ENCODE measurements at places on chromosomes 7 and 10.

DNA sequence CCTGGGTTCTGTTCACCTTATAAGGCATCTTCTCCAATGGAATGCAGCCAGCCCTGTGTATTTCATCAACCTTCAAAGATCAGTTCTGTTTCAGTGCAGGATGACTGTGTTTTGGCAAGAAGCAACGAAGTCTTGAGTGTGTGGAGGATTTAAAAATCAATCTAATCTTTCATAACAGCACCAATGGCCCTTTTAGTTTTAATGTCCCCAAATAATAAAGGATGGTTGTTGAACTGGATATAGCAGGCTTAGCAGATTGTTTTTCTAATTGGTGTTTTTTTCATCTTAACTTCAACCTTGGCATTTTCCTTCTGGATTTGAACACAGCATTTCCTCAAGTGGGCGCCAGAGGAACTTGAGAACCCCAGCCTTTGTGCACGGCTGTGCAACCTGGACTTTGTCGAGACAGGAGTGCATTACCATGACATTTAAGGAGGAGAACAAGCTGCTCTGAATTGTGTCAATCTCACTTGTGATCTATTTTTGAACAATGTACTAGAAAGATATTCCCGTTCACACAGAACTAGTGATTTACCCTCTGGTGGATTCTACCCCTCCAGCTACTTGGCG lies 313.3 kb upstream of the AKR1E2 start:
- DNase-seq = no peak

DNA sequence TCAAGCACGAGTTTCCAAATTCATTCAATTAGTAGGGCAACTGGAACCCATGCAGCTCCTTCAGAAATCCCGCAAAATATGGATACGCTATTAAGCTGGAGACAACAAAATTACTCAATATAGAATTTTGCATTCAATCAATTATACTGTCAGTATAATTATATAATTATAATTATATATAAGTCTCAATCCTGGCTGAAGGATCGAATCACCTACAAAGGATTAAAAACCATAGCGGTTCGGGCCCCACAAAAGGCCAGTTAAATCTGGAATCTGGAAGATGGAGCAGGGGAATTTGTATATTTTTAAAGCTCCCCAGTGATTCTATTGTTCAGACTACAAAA lies 55.7 kb downstream of the FHIP2A start:
- no peak for DNase-seq

- no peak for DNase-seq
Observed at GRCh38 chr7:9608560-9608959, 1175.2 kb downstream of the NXPH1 start.

DNA sequence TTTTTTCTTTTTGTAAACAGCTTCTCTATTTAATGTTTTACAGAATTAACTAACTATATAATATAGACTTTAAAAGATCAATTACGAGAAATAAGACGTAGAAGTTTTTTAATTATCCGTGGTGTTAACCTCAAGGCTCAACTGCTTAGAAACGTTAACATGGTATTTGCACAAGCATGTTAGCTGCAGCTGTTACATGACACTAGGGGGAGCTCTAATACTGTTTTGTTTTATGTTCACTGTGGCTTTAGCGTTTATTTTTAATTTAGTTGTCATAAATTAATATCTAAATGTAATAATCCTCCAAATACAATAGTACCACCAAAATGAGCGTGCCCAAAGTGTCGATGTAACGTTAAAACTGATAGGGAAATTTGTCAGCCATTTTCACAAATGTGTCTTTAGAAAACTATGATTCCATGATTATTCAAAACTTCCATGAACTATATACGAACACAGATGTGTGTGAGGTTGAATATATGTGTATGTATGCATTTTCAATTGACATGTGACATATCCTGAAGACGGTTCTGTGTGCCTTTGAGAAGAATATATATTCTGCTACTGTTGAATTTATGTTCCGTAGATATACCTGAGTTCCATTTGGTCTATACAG lies 828.8 kb upstream of the MBL2 start:
- DNase-seq = no peak

DNA sequence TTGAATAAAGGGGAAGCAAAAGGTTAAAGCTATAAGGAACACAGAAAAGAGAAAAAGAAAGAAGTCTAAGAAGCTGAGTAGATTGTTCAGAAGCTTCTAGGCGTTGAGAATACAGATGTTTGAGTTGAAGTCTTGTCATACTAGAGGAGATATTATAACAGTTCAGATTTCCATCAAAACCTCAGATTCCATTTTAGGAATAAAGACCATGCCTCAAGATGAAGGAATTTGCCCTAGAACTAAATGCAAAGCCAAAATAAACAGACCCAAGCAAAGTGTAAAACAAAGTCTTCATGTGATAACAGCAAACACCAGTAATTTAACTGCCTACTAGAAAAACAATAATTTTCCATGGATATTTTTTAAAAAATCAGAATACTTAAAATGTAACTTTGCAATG lies 476.5 kb upstream of the POT1 start:
- no peak for DNase-seq

DNA sequence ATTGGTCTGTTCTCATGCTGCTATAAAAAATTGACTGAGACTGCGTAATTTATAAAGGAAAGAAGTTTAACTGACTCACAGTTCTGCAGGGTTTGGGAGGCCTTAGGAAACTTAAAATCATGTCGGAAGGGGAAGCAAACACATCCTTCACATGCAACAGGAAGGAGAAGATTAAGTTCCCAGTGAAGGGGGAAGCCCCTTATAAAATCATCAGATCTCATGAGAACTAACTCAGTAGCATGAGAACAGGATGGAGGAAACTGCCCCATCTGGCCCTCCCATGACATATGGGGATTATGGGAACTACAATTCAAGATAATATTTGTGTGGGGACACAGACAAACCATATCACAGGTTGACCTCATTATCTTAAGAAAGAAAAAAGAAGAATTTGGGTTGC lies 134.5 kb downstream of the PPP1R3A start:
- DNase-seq = no peak
